ENCODE measurements at places on chromosomes 13 and 19.

DNA sequence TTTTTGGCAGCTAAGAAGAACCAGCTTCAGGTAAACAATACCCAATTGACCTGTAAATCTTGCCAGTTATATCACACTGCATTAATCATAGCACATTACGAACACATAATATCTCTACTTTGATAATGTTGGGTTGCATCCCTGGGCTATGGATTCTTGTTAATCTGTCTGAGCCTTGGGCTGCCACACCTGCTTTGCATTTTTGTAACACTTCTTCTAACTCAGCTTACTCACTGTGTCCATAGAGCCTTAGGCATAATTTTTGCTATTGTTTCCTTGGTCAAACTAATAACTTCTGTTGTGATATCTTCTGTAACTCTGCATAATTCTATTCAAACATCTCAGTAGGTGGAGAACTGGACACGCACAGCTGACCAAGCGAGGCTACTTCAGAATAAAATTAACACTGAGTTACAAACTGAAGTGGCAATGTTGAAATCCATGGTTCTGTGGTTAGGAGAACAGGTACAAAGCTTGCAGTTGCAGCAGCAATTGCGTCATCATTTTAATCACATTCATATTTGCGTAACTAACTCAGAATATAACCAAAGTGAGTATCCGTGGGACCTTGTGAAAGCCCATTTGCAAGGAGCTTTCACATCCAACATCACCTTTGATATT lies 6.4 kb downstream of the ZNF350 start:
- no peak for DNase-seq

- no peak for DNase-seq
These were observed 14.7 kb upstream of the PDCD5 start for GRCh38 chr19:32566246-32566830.

GRCh38 chr19:57406516-57407123 lies 4.3 kb upstream of the ZNF17 start:
- DNase-seq = peak; percentile 84

- DNase-seq = no peak
These were observed 6.2 kb downstream of the ARID3A start for GRCh38 chr19:931860-932647.

DNA sequence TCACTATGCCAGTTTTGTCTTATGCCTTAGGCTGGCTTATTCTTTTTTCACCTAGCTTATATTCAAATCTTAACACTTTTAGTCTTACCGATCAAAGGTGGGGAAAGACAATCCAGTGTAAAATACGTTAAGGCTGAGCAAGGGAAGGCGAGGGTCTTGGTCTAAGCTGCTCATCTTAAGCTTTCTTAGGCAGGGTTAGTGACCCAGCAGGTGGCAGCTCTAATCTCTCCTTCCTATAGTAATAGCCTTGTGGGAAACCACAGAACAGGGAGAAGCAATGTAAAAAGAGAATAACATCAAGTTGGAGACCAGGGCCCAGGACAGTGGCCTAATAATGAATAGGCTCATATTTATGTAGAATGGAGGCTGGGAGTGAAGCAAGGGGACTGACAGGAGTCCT lies 45.9 kb downstream of the COG3 start:
- DNase-seq = no peak

DNA sequence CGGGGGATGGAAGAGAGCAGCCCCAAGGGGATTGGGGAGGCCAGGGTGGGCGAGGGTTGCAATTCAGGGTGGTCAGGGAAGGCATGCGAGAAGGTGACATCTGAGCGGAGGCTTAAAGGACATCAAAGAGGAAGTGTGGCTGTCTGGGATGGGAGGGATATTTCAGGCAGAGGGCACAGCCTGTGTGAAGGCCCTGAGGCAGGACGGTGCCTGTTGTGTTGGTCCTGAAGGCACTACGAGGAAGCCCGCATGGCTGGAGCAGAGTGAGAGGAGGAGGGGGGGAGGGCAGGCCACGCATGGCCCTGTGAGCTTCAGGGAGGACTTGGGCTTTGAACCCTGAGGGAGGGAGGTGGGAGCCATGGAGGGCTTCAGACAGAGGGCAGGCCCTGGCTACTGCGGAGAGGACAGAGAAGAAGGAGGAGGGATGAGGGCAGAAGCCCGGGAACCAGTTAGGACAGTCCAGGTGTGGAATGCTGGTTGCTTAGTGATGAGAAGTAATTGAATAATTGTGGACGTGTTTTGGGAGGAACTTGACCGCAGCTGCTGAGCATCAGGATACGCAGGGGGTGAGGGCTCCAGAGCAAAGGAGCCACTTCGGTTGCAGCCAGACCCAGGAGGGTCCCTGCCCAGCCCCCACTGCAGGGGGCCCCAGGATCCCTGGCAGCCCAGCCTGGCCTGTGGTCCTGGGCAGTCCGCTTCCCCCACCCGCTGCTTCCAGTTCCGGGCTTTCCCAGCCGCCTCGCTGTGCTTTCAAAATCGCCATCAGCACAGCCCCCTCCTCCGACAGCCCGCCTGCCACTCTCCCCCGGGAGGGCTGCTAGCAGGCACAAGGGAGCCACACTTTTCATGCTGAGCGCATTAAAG lies 6.2 kb downstream of the TLE6 start:
- DNase-seq = peak; percentile 19

DNA sequence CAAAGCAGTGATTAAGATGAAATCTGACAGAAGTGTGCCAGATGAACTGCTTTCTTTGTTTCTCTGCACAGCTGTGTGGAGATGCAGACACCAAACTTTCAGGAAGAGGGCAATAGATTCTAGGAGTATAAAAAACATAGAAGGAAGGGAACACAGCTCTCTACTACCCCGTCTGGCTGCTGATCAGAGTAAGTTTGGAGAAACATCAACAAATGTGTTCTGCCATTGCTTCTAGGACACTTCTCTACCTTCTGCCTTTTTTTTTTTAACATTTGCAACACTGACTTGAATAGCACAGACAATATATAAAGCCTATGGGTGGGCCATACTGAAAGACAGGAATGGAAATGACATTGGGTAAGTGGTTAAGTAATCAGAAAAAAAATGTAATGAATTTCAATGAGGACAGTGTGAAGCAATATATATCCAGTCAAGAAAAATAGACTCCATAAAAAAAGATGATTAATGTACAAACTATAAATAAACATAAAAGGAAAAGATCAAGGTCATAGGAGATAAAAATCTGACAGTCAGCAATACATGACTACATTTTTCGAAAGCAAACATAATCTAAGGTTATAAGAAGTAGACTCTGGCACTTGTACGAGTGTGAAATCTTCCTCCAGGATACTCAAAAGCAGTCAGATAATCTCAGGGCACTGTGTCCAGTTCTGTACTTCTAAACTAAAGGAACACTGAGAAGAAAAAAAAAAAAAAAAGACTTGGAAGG lies 21.4 kb downstream of the NUFIP1 start:
- no peak for DNase-seq

DNA sequence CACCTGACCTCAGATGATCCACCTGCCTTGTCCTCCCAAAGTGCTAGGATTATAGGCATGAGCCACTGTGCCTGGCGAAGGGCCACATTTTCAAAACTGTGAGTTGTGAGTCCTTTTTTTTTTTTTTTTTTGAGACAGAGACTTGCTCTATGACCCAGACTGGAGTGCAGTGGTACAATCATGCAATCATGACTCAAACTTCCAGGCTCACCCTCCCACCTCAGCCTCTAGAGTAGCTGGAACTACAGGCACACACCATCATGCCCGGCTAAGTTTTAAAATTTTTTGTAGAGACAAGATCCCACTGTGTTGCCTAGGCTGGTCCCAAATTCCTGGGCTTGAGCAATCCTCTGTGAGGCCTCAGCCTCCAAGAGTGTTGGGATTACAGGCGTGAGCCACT lies 3.8 kb upstream of the MYPOP start:
- DNase-seq = no peak

DNA sequence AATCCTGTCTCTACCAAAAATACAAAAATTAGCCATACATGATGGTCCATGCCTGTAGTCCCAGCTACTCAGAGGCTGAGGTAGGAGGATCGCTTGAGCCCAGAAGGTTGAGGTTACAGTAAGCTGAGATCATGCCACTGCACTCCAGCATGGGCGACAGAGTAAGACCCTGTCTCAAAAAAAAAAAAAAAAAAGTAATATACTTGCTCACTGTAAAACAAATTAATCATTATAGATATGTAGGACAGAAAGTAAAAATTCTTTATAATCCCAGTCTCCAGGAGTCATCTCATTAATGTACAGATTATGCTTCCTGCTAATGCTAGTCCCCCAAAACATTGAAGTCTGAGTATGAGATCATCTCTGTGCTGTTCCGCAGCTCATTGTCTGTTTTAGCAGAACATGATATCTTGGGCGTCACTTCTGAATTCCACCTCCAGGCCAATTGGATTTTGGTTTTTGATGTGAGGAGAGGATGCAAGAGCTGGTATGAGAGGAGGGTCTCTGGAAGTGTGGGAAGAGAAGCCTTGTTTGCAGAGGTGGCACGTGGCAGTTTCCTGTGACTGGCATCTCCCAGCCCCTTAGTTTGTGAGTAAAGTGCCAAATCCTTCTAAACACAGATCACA lies 75.4 kb upstream of the NPAS1 start:
- no peak for DNase-seq
